ENCODE measurements at places on chromosomes 16 and 17. TPM values are rescaled to one million over a fixed set of nuclear protein-coding genes. Genes with fewer than 3 reads are reported as not detected.
A peak's percentile ranks its signal among the peaks of the same experiment; 100 is the strongest.

AANAT gene
- 0.55 TPM for total RNA-seq

- DNase-seq = no peak
Observed at GRCh38 chr17:43892647-43892952, 14.7 kb downstream of the MPP2 start.

SKAP1 gene
- not detected for total RNA-seq

DNA sequence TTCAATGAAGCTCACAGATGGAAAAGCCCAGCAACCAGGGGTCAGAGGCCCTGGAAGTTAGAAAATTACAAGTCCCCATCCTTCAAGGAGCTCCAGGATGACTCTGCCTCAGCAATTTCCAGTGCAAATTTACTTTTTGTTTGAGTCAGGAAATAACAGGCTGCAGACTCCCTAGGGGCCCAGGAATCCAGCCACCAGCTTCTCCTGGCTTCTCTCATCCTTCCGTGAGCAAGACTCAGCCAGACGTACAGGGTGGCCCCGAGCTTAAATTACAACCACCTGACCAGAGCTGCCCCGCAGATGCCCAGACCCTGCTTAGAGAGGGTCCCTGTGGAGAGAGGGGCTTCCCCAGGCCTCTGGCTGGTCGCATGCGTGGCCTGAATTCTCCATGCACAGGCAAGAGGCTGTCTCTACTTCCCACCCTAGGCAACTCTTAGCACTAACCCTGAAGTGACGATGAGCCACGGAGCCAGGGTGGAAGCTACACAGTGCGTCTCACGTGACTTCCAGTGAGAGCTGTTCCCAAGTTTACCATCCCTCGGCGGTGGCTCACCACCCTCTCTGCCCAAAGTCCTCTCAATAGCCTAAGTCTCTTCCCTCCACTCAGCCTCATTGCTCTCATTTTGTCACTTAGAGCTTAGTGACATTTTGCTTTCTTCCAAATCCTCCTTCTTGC lies 27.1 kb downstream of the GPR142 start:
- DNase-seq = no peak

- DNase-seq = peak; percentile 94
Observed at GRCh38 chr17:77542551-77543490, 402.1 kb downstream of the SEC14L1 start.

GRCh38 chr17:60989846-60990245 lies 312.2 kb downstream of the BCAS3 start:
- no peak for DNase-seq

DNA sequence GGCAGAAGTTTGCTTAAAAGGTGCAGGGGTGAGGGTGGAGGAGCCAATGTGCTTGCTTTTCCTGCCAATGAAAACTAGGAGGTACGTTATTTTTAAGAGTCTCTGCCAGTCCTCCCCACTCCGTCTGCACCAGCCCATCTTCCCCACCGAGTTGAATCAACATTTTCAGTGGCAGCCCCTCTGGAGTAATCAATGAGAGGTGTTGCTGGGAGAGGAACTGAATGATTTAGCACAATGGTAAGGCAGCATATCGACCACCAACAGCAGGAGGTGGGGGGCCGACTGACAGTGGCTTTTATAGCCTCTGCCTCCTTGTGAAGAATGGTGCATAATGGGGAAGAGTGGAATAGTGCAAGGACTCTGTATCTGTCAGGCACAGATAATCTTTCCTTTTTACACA lies 1465.0 kb upstream of the GOT2 start:
- no peak for DNase-seq

SPATA22 gene
- total RNA-seq = not detected

DOC2A gene
- 10.2 TPM for total RNA-seq

GRCh38 chr17:17035490-17035889 lies 6.8 kb upstream of the MPRIP start:
- no peak for DNase-seq

SLC35G6 gene
- total RNA-seq = not detected

SMIM22 gene
- total RNA-seq = not detected

- DNase-seq = peak; percentile 64
Observed at GRCh38 chr17:78364436-78365281, 4.8 kb upstream of the SOCS3 start.

FBXO39 gene
- total RNA-seq = not detected

DNA sequence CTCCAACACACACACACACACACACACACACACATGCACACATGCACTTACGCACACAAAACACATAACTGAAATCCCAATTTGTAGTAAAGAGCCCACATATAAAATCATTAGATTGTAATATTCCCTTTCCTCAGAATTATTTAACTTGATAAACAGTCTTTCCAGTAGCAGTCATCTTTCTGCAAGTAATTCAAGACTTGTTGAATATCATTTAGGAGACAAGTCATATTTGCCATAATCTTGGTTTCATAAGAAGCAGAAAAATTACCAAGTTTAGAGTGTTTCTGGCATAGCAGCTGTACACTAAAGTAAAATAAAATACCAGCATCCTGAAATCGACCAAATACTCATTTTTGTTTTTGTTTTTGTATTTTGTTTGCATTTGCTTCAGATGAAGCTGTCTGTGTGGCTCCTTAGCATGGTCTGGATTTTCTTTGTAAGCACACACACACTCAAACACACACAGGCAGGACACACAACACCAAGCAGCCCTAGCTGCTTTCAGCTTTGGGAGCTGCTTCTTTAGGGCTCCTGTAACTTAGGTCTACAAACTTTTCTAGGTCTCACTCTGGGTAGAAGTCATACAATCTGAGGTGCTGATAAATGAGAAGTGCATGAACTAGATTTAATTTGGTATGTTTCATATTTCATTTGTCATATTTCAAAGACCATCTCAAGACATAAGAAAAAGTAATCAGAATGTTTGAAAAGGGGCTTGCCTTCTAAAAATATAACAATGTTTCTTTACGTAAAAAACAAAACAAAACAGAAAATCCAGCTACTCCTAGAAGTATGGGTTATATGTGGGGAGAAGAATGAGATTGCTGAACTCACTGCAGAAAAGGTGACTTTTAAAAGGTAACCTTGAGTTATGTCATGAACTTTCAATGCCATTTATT lies 3.0 kb downstream of the SALL1 start:
- no peak for DNase-seq

- DNase-seq = peak; percentile 71
Observed at GRCh38 chr17:82449131-82449882, 1.2 kb downstream of the CYBC1 start.

DNA sequence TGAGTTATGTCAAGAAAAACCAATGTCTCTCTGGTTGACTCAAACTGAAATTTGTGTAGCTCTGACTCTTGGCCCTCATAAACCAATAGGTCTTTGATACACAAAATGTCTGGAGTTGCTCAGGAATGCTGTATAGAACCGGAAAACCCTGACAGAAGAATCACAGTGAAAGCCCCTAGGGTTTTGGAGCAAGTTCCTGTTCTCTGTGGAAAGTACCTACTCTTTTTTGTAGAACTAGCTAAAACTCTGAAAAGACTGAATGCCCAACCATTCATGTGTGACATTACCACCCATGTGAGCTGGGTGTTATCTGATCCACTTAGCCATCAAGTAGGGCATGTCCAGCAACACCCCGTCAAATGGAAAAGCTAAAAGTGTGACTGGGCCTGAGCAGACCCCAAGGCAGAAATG lies 28.8 kb downstream of the CCL4 start:
- DNase-seq = no peak

- peak; percentile 79 for DNase-seq
Observed at GRCh38 chr17:76075364-76076145, 974 bp downstream of the GALR2 start.

DNA sequence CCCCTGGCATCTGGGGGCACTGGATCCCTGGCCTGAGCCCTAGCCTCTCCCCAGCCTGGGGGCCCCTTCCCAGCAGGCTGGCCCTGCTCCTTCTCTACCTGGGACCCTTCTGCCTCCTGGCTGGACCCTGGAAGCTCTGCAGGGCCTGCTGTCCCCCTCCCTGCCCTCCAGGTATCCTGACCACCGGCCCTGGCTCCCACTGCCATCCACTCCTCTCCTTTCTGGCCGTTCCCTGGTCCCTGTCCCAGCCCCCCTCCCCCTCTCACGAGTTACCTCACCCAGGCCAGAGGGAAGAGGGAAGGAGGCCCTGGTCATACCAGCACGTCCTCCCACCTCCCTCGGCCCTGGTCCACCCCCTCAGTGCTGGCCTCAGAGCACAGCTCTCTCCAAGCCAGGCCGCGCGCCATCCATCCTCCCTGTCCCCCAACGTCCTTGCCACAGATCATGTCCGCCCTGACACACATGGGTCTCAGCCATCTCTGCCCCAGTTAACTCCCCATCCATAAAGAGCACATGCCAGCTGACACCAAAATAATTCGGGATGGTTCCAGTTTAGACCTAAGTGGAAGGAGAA lies 13.5 kb downstream of the STH start:
- no peak for DNase-seq

- DNase-seq = peak; percentile 15
Observed at GRCh38 chr16:70257391-70257790, 5.7 kb upstream of the EXOSC6 start.

DNA sequence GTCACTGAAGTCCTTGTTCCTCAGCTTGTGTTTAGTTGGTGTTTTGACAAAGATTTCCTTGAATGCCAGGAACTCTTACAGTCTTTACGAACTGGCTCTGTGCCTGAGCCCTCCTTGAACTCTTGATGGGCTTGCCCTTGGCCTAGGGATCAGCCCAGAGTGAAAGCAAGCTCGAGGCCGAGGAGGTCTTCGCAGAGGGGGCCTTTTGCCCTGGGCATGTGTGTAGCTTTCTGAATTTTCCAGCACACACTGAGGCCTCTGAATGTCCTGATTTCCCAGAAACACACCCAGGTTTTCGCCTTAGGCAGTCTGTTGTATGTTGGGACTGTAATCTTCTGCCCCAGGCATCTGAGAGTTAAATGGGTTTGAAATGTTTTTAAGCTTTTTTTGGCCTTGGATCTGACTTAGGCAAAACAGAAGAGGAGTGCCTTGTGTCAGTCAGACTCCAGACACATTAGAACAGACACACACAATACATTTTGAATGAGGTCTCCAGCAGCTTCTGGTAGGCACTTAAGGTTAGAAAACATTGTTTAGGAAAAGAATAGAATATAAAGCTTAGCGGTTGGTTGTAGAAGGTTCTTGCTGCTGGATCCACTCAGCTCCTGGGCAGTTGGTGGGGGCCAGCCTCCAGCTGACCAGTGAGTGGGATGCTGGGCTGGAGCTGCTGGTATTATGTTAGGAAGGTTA lies 17.1 kb downstream of the FOXK2 start:
- DNase-seq = no peak

TMEM235 gene
- 0.28 TPM for total RNA-seq

CACNA1G gene
- total RNA-seq = 1.7 TPM

NUTF2 gene
- total RNA-seq = 190 TPM

DNA sequence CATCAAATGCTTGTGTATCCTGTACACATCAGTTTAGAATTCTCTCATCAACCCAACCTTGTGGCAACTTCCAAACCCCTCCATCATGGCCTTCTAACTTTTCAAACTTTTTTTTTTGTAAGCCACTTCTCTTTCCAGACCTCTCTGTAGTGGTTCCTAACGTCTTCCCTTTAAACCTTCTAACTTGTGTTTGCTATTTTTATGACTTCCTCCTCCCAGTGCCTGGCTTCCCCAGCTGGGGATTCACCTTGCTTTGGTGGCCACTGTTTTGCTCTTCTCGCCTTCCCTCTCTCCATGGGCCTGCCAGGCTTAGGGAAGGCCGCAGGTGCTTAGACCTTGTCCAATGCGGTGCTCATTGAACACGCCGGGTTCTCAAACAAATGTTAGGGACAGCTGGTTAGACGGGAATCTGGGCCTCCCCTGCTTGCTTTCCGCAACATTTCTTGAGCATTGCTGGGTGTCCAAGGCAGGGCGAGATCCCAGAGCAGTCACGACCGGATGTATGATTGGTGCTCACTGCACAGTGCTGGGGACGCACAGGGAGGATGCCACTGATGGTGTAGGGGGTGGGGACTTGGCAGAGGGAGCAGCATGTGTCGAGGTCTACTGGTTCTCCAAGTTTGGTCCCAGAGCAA lies 1.1 kb upstream of the XYLT2 start:
- peak; percentile 39 for DNase-seq

DNA sequence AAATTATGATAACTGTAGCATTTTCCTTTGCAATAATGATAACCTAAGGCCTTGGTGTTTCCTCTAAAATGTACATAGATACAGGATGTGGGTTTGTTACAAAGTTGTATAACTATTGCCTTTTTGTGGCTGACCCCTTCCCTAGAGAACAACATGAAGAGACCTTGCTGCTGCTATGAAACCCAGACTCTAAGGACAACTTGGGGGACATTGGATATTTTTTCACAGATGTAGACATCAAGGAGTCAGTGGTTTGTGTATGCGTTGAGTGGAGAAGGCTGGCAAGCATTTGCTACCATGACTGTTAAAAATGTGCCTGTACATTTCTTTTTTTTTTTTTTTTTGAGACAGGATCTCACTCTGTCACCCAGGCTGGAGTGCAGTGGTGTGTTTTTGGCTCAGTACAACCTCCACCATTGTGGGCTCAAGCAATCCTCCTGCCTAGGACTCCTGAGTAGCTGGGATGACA lies 12.3 kb downstream of the HMOX2 start:
- no peak for DNase-seq

SCNN1B gene
- total RNA-seq = 0.35 TPM

DNA sequence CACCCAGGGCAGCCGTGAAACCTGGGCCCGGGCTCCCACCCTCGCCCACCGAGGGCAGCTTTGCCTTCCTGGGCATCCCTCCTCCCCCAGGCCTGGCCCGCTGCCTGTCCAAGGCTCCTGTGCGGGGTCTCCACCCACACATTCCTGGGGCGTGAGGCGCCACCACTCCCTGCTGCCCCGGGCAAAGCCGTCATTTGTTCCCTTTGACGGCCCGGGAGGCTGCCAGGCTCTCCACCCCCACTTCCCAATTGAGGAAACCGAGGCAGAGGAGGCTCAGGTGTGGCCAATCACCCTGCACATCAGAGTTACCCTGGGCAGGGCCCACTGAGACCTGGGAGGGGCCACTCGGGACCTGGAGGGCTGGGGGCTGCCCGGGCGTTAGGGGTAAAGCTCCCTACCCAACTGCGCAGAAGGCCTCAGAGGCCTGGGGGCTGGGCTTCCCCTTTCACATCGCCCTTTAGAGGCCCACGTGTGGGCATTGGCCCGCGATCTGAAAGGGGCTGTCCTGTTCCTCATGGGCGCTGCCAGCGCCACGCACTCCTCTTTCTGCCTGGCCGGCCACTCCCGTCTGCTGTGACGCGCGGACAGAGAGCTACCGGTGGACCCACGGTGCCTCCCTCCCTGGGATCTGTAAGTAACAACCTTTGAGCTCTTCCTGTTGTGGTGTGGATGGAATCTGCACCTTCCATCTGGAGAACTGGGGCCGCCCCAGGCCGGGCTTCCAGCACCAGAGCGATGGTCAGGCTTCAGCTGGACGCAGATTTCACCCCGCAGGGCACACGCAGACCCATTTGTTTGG lies at the start of gene MSLN:
Gene MSLN (plus strand): TSS at position 190 of the 799 bp plus-strand sequence. CDS start 1,947 bp downstream, outside the sequence.
- DNase-seq = no peak

DNA sequence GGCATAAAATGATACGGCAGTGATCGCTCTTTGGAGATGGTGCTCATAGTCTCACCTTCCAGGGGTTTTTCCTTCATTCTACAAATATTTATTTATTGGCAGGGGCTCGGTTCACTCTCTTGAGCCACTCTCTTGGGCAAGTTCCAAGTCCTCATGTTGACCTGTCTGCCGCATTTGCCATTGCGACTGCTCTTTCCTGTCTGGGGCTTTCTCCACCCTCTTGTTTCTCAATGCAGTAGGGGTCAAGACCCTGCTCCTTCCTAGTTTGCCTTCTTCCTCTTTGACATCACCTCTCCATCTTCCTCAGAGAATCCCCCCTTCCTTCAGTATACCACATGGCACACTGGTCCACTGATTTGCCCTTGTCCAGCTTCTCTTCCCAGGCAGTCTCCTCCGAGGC lies 21.9 kb upstream of the LRRC75A start:
- DNase-seq = no peak

GRCh38 chr17:80791758-80792284 lies 199.8 kb upstream of the CHMP6 start:
- no peak for DNase-seq

- DNase-seq = no peak
Observed at GRCh38 chr16:11677451-11677951, 9.2 kb downstream of the SNN start.

Measured in H9 (cell line).